ENCODE measurements at places on chromosomes 1 and 21.
A peak's percentile ranks its signal among the peaks of the same experiment; 100 is the strongest.

- no peak for DNase-seq
These were observed 236.9 kb upstream of the NRIP1 start for GRCh38 chr21:15301736-15302135.

- DNase-seq, result no peak
These were observed 87.2 kb upstream of the POU3F1 start for GRCh38 chr1:38133756-38134155.

DNA sequence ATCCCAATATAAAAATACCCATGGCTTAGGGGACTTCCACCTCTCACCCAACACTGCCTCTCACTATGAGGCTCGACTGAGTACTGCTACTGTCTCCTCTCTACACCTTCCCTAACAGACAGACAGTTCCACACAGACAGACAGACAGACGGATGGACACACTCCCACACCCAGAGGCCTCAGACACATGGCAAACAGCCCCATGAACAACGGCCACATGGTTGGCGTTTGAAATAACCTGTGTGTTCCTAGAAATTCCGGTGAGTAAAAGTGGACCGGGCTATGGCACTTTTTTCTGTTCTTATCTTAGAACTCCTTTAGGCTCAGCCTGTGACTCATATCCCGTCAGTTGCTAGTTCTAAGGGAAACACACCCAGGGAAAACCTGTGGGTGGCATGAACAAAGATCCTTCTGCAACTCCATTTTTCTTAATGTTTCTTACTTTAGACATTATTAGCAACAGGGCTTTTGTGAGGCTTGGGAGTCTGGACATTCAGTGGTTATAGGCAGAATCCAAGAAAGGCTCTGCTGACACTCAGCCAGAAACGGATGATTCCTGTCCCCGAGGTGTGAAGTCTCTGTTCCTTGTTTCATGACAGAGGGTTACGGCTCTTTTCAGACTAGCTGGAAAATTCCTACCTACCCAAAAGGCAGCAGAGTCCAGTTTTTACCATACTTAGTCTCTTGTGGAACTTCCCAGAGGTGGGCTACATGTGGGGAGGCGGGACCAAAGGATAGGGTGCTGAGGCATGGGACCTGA is 90.5 kb upstream of the TLR5 start:
- DNase-seq, result peak; percentile 25

DNA sequence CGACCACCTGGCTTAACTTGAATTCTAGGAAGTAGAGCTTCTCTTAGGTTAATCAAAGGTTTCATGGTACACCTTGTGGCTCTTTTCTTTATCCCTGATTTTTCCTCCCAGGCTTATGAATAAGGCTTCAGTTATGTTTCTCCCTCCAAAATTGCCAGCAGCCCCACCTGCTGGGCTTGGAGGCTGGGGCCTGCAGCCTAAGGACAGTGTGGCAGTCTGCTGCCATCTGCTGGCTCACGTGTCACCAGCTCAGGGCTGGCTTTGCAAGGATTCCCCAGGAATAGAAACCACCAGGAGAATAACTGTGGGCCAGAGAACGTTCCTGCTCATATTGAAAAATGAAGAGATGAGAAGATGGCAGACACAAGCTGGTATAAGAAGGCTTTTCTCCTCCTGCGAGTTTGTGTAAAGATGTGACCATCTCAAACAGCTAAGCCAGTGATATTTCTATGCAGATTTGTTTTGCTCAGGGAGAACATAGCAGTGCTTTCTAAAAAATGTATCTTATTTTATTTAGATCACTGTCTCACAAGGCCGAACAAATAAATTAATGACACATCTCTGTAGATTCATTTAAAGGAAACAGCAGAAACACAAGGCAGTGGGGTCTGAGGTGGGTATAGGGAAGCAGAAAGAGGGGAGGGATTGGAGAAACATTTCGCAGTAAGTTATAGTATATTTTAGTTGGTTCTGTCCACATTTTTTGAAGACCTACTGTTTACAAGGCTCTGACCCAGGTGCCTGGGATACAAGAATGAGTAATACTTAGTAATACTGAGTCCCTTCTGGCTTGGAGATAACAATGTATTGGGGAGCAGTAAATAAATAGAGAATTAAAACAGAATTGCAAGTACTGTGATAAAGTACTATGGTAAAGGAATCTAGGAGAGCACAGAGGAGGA is 291.1 kb upstream of the SGIP1 start:
- peak; percentile 80 for DNase-seq

DNA sequence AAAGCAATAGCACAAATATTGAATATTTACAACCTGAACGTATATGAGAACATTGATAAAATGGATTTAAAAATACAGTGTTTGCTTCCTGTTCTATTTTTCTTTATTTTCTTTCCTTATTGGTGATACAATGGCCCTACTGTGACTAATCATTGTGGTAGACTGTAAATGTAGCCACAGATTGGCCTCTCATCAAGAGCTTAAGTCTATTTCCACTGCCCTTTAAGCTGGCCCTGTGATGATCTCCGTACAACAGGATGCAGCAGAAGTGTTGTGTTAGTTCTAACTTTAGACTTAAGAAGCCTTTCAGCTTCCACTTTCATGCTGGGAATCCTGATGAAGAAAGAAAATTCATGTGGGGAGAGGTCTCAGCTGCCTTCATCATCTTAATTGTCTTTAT is 285.6 kb upstream of the B3GALT2 start:
- DNase-seq, result no peak

- no peak for DNase-seq
These were observed 912.6 kb downstream of the TTLL7 start for GRCh38 chr1:83086346-83086745.

DNA sequence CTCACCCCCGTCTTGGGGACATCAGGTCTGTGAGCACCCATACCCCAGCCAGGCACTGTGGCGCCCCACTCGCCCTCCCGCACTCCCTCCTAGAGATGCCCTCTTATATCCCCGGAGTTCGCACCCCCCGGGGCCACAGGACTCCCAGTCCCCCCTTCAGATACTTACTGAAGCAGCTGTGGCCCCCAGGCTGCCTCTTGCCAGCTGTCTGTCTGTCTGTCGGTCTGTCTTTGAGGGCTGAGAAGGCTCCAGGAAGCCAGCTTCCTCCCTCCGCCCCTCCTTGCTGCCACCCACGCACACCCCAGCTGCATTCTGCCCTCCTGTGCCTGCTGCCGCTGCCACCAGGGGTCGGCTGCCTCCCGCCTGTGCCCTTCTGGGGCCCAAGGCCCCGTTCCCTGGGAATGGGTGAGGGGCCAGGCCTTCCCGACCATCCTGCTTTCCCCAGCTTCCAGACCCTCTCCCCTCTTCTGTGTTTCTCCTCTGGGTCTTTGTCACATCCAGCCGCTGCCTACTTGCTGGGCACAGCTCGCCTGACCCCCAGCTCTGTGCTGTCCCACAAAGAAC is at the start of gene PTPN7:
Gene PTPN7 (minus strand): TSS at position 226 of the 564 bp plus-strand sequence. CDS start 1,200 bp downstream, outside the sequence.
- DNase-seq, result peak; percentile 91

- DNase-seq, result no peak
These were observed 7.1 kb downstream of the RNPEP start for GRCh38 chr1:201989354-201990128.

DNA sequence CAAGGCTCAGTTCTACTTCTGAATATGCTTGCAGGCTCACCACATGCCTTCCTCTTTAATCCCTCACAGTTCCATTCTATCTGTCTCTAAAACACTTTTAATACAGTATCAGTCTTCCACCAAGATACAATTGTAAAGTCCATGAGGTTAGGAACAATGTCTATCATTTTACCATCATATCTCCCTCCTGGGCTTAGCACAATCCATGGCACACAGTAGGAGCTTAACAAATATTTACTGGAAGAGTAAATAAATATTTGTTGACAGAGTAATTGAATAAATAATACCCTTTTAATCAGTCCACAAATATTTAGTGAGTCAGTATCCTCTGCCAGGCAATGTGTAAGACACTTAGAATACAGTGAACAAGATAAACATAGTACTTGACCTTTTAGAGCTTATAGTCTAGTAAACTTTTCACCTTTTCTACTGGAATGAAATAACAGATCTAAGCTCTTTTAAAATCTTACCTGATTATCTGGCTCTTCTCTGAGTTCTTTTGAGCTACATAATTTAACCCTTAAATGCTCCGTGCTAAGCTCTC is 12.7 kb upstream of the GADD45A start:
- no peak for DNase-seq

- no peak for DNase-seq
These were observed 46.4 kb upstream of the TMEM51 start for GRCh38 chr1:15107058-15107687.

DNA sequence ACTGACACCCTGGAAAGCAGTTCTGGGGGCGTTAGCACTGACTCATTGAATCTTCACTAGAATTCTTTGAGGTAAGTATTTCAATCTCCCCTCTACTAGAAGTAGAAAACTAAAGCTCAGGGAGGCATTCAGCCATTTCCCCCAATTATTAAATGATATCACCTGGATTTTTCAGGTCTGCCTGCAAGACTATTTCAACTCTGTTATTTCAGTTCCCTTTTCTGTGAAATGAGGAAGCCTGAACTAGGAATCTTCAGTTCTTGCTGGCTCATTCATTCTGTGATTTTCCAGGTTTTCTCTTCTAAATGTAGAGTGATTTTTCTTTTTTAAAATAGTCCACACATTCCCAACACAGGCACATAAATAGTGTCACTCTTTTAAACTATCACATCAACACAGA is 337.0 kb upstream of the NR5A2 start:
- DNase-seq, result no peak

DNA sequence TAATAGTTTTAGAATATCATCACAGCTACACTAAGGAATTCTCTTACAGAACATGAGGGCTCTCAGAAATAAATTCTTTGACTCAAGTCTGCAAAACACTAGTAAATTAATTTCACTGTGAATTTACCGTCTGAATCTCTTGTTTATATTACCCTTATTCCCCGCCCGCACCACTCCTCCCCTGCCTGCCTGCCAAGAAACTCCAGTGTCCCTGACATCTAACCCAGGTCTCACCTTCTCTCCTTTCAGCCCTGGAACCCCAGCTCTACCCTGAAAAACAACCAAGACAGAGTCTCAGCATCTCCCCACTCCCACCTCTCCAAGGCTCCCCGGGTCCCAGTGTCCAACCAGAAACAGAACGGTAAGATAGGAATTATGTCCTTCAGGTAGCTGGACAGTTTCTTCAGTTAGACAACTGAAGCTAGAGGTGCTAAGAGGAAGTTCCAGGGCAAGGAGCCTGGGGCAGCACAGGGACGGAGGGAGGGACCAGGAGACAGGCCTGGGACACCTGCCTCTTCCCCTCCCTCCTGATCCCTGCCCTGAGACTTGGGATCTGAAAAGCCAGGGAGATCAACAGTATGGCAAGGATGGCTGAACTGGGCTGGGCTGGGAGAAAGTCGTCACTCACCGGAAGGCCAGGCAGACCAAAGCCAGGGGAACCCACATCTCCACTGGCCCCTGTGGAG is 15.4 kb downstream of the COL16A1 start:
- DNase-seq, result no peak

GRCh38 chr1:81007024-81007423 is 793.7 kb upstream of the ADGRL2 start:
- DNase-seq, result no peak

DNA sequence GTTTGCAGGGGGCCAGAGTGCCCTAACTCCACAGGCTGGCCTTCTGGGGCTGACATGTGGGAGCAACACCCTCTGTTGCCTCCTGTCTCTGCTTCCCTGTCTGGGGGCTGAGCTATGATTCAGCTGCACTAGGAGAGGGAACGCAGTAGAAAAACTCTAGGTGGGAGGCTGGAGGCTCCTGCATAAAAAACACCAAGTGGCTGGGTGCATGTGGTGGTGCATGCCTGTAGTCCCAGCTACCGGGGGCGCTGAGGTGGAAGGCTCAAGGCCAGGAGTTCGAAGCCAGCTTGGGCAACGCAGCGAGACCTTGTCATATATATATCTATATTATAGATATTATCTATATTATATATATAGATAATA is 5.6 kb downstream of the KIF17 start:
- no peak for DNase-seq

DNA sequence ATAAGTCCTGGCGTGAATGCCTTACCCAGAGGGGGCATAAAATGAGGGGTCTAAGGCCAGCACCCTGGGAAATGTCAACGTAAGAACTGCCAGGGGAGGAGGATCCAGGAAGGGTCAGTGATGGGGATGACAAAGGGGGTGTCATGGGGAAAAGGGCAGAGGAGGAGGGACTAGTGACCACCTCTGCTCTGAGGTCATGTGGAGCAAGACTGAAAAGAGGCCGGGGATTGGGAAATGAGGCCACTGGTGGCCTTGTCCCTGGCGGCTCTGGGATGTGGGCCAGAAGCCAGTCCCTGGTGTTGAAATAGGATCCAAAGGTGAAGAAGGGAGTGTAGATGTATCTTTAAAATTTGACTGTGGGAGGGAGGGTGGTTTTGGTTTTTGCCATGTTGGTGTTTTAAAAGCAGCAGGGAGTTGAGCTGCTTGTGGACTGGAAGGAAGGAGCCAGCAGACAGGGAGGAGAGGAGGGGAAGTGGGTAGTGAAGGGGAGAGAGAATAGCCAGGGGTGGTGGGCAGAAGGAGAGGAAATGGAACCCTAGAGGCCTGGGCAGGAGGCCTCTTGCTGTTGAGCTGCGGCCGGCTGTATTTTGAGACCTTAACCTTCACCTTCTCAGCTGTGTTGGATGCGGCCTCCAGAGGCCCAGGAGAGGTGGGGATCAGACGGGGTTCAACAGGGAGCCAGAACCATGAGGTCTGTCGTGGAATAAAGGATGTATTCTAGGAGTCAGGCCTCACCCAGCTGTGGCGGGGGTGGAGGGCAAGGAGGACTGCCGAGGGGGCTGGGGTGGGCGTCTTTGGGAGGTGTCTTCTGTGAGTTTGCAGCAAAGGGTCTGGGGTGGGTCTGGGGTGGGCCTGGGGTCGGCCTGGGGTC is 92.5 kb downstream of the DHRS3 start:
- no peak for DNase-seq

- DNase-seq, result peak; percentile 35
These were observed 22.1 kb upstream of the PRDX6 start for GRCh38 chr1:173454966-173455524.

DNA sequence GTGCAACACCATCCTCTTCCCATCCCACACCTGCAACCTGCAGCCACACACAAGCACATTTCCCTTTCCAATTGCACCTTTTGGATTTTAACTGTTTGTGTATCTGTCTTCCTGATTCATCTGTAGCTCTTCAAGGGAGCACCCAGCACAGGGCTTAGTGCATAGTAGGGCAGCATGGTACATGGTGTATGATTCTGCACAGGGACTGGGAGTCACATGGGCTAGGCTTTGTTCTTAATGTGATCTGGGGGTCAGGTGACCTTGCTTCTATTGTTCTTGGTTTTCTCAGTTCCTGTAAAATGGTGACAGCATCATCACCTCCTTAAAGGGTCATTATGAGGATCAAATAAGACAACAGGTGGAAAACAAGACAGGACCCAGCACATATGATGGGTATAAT is 419.3 kb downstream of the MATN1 start:
- no peak for DNase-seq

- no peak for DNase-seq
These were observed 10.1 kb downstream of the CYP4A11 start for GRCh38 chr1:46931151-46931550.

Data from activated CD4-positive, alpha-beta T cell treated with anti-CD3 and anti-CD28 coated beads, Interleukin-2, amount 50 U/mL, for 16 hours (primary cell).